ENCODE measurements at places on chromosomes 5 and 9. TPM values are rescaled to one million over a fixed set of nuclear protein-coding genes. Genes with fewer than 3 reads are reported as not detected.

Gene IL5
- not detected for total RNA-seq

Gene MEIKIN
- not detected for total RNA-seq

GRCh38 chr9:89493181-89493580 lies 4.7 kb downstream of the SEMA4D start:
- no peaks in the 10 kb centered on the region for H3K36me3 ChIP-seq
- H3K27me3 ChIP-seq = no peaks in the 10 kb centered on the region
- peaks cover 37% of the 10 kb centered on the region for H3K4me1 ChIP-seq
- no peak for DNase-seq
- H3K4me3 ChIP-seq = no peak overlapping the region

Gene HMHB1
- not detected for total RNA-seq
